ENCODE measurements at places on chromosomes 1 and 21.

DNA sequence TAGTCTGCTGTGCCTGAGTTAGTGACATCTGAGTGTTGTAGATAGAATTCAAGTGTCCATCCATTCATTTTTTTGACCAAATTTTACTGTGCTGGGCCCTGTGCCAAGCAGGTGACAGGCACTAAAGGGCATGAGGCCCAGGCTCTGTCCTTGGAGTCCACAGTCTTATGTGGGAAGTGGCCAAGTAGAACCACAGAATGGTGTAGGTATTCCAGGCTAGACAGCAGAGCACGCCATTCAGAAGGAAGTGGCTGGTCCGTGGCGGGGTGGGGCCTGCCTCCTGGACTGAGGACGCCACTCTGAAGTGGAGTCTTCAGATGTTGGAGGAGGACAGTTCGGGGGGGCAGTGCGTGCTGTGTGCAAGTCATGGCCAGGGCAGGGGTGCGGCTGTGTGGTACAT lies 68.9 kb upstream of the ACTL8 start:
- DNase-seq: no peak

- no peak for DNase-seq
Measured at GRCh38 chr1:72631449-72631848, 349.1 kb upstream of the NEGR1 start.

GRCh38 chr21:37553078-37553481 lies 186.5 kb downstream of the DYRK1A start:
- DNase-seq: no peak

DNA sequence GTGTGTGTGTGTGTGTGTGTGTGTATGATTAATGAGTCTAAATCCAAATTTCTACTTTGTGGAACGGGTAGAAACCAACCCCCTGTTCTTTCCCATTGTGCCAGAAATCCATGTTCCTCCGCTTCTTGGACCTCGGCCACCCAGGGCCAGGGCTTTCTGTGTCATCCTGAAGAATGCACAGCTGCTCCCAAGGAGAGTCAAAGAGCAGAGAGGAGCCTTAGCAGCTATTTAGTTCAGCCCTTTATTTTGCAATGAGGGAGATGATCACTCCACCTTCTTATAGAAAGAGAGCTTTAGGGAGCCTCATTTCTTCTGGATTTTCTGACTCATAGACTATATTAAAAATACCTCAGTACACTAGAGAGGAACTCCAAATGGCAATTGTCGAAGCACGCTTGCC lies 489.3 kb upstream of the VAMP3 start:
- DNase-seq: no peak

DNA sequence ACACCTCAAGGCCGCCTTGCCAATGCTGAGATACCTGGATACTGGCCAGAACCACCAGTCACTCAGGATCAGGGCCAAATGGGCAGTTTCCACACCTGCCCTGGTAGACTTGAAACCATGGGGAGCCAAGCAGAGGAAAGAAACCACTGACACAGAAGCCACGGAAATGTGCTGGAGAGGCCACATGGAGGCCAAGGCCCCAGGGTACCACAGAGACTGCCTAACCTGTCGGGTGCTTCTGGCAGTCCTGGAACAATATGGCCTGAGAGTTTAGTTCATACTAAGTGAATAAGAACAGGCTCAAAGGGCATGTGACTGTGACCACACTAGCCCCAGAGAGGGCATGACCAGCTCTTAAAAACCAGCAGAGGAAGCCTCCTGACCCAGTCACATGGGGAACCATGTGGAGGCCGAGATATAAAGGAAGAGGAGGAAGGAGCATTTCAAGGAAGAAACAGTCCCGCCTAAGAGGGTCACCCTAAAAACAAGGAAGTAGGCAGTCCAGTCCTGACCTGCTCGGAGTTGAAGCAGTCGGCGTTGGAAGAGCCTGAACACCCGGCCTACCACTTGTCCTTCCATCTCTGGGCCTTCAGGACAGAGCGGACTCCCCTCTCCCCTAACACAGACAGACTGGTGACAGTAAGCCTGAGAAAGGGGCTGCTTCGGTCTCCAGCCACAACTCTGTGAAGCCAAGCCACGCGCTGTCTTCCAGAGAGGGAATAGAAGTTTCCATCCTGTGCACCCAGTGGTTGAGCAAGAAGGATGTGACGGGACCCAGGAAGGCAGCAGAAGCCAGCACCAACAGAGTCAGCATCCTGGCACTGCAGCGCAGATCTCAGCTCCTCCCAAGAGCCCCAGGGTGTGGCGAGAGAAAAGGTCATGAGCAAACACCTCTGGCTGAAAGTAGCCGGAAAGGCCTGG lies at the start of gene DENND2D:
DENND2D (minus strand) TSS at position 766 of the 921 bp plus-strand sequence; CDS start at position 579, 187 bp downstream.
- peak; percentile 45 for DNase-seq

DNA sequence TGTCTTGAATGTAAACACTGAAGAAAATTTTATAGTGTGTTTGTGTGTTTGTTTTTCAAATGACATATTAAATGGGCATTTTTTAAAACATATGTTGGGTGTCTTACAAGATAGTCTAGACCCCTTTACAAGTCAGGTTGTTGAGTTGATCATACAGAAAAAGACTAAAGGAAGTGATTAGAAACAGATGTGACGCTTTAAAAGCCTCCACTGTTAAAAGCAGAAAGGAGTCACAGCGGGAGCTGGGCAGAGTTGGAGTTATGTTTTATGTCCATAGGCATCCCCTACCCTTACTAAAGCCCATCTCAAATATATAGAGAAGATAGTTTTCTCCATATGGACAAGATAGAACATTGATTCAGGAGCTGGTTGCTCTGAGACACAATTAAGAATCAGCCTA lies 393.9 kb downstream of the PLPP3 start:
- no peak for DNase-seq

DNA sequence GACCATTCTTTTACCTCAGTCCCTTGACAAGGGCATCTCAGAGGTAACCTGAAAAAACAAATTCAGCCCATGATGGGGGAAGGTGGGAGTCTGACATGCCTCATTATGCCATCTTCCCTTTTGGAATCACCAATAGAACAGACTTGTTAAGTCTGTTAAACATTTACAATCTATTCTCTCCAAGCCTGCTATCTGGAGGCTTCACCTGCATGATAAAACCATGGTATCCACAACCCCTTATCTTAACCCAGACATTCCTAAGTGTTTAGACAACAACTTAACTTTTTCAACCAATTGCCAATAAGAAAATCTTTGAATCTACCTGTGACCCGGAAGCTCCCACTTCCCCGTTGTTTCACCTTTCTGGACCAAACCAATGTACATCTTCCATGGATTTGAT lies 233.0 kb upstream of the CACYBP start:
- DNase-seq: no peak

GRCh38 chr21:45438391-45439145 lies 33.6 kb downstream of the COL18A1 start:
- DNase-seq: no peak

- no peak for DNase-seq
Measured at GRCh38 chr1:246875041-246876026, 56.4 kb downstream of the AHCTF1 start.

Measured in stimulated activated CD4-positive, alpha-beta T cell treated with anti-CD3 and anti-CD28 coated beads, TNF-alpha, amount 100 ng/mL, for 1 hour (primary cell).